Lung (tissue), 17 donors: ENCODE measurements at places on chromosomes 1 and 21.

DNA sequence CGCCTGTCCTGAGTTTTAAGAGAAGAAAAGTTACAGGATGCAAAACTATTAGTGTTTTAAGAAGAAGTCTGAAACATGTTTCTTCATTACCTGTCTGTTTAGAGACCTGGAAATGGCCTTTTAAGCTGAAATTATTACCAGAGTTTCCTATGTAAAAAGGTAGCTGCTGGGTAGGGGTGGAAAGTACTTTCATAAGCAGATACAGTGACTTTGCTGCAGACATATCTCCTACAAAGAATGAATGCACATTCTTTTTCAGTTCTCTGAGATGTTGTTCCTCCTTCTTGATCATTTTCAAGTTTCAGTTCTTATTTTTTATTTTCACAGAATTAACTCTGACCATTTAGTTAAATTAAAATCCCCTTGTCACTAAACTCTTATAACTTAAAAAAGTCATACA is 1329.6 kb downstream of the KCNT2 start:
- DNase-seq, result no peak

DNA sequence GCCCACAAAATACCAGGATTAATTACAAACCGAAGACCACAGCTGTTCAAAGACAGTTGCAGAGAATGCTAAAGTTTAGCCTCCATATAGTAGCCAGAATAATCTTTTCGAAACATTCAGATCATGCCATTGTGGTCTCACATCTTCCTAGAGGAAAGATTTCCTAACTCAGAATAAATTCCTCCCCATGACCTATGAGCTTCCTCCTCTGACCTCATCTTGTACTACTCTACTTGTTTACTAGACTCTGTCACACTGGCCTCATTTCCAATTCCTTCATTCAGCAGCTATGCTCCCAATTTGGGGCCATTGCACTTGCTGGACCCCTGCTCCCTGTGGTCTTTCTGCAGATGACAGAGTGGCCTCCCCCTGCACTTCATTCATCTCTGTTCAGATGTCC is 71.8 kb upstream of the LRRC53 start:
- no peak for DNase-seq

- no peak for DNase-seq
These were observed 62.6 kb upstream of the COL6A1 start for GRCh38 chr21:45918835-45919447.

- DNase-seq, result peak; percentile 64
These were observed 607 bp downstream of the BTG3 start for GRCh38 chr21:17612023-17612564.

DNA sequence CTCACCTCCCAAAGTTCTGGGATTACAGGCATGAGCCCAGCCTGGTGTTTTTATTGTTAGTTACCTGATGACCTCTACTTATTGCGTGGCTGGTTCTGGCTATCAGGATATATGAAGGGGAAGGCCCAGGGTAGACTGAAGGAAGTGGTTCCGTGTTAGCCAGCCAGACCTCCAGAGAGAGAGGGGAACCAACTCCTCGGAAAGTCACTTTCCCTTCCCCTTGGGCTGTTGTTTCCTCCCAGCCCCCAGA is 2.5 kb upstream of the RCSD1 start:
- no peak for DNase-seq

DNA sequence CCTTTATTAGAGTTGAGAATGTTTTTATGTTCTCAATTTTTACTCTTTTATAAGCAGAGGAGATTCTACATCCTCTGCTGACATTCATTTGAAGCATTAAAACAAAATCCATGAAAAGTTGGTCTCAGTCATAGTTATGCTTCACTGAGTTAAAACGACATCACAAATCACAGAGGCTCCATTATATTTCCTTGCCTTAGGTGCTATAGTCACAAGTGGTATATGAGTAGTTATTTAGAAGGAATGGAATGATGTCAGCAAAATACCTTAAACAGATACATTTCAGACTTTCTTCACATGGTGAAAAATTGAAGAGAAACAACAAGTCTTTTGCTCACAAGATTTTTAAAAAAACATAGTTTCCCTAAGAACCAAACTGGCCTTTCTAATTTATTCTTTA is 11.7 kb upstream of the METTL13 start:
- no peak for DNase-seq

DNA sequence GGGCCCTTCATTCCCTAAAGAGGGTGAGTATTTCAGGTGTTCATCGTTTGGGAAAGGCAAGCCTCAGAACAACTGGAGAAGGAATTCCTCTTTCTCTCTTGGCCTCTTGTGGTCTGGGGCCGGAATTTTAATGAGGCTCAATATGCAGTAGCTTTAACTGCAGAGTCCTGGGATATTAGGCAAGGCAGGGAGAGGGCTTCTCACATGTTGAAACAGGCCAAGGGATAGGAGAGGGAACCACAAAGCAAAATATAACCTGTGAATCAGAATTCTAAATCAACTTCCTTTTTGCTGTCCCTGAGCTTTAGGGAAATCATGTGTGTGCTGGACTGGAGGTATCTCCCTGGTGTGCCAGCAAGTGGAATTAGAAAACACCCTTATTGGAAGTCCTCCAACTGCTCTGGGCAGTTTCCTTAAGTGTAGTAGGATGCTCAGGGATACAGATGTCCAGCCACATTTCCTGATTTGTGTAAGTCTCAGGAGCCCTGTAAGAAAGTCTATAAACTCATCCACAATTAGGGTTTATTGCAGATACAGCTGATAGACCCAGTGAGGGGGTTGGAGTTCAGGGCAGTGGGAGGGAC is 215.8 kb upstream of the ZRANB2 start:
- DNase-seq, result no peak

DNA sequence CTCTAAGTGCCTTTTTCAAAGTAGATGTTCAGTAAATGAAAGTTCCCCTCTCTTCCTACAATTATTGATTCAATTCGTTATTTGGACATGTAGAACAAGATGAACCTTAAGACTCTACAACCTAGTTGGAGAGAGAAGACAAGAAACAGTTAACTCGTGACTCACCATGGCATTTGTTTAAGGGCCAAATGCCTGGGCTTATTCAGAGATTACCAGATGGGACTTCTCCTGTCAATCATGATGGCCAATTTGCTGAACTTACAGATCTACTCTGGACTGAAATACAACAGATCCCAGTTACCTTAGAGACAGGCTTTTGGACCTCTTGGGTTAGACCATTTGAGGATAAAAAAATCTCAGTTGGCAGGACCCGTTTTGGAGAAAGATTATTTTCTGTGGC is 93.5 kb downstream of the C1orf94 start:
- DNase-seq, result no peak

- DNase-seq, result no peak
These were observed 631.9 kb upstream of the PKN2 start for GRCh38 chr1:88052167-88052566.

GRCh38 chr1:14903922-14904321 is 249.6 kb upstream of the TMEM51 start:
- no peak for DNase-seq

GRCh38 chr1:34929853-34930701 is 627 bp upstream of the DLGAP3 start:
- DNase-seq, result no peak

- no peak for DNase-seq
These were observed 377.8 kb downstream of the USH2A start for GRCh38 chr1:216045400-216045799.

GRCh38 chr1:159815926-159816325 is 10.7 kb upstream of the SLAMF8 start:
- no peak for DNase-seq

- no peak for DNase-seq
These were observed 227.1 kb downstream of the TOMM20 start for GRCh38 chr1:234901491-234902049.

DNA sequence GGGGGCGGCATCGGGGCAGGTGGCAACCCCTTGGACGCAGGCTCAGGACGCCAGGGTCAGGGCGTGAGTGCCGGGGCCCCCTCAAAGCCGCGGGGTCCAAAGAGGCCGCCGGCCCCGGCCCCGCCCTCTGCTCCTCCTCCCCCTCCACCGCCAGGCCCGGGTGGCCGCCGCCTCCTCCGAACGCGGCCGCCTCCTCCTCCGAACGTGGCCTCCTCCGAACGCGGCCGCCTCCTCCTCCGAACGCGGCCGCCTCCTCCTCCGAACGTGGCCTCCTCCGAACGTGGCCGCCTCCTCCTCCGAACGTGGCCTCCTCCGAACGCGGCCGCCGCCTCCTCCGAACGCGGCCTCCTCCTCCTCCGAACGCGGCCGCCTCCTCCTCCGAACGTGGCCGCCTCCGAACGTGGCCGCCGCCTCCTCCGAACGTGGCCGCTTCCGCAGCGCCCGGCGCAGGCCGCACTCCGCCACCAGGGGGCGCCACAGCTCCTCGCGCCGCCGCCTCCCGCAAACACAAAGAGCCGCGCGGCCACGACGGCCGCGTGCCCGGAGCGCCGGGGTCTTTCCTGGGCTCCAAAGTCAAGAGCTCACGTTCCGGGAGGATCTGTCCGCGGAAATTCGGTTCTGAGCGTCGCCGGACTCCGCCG is 19.3 kb upstream of the SAMD11 start:
- DNase-seq, result peak; percentile 93

GRCh38 chr1:54405898-54406293 is 298 bp downstream of the SSBP3 start:
- no peak for DNase-seq

DNA sequence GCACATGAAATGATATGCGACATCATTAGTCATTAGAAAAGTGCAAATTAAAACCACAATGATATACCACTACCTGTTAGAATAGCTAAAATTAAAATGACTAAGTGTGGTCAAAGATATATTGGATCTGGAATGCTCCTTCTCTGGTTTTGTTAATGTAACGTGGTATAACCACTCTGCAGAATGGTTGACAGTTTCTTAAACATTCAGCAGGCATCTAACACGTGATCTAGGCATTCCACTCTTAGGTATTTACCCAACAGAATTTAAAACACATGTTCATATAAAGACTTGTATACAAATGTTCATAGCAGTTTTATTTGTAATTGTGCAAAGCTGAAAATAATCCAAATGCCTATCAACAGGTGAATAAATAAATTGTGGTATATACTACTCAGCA is 165.0 kb upstream of the PLXNA2 start:
- DNase-seq, result no peak

DNA sequence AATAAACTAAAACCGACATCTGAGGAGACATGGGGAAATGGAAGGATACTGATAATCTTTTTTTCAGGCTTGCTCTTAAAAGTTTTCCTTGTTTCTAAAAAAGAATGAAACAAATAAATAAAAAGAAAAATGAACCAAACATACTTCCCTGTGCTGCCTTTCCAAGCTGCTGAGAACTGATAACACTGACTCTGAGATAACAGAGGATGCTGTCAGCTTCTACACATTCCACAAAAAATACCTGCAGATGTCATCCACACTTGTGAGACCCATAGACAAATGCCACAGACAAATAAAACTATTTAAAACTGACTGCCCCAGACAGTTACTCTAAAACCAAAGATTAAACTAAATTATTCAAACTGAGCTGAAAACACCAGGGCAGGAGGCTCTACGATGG is 12.0 kb upstream of the OR6K3 start:
- no peak for DNase-seq

- DNase-seq, result no peak
These were observed 207.4 kb downstream of the PDE4B start for GRCh38 chr1:66000033-66000637.

GRCh38 chr1:9085306-9085940 is 16.0 kb upstream of the SLC2A5 start:
- DNase-seq, result no peak

- DNase-seq, result no peak
These were observed 743.2 kb upstream of the RGS18 start for GRCh38 chr1:191414981-191415640.

DNA sequence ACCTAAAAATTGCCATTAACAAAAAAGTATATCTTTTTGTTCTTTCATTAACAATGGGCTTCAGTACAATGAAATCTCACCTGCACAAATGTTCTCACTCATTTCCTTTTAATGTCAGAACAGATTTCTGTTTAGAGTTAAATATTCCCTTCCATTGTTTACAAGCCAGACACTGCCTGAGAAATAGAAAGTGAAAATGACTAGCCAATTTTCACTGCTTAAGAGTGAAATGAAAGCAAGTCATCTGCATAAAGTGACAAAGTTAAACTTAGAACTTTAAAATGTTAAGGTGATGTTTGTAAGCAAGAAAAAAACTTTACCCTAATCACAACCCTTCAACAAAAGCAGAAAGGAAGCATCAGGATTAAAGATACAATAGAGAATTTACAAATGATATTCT is 27.5 kb downstream of the COA6 start:
- no peak for DNase-seq

GRCh38 chr21:44426663-44427191 is 28.6 kb upstream of the LRRC3 start:
- DNase-seq, result no peak

- DNase-seq, result no peak
These were observed 83.8 kb downstream of the PLXNA2 start for GRCh38 chr1:208160259-208160819.
